ENCODE measurements at places on chromosomes 2 and 18. TPM values are rescaled to one million over a fixed set of nuclear protein-coding genes. Genes with fewer than 3 reads are reported as not detected.

C2orf72 gene
- 0.31 TPM for polyA plus RNA-seq

DNA sequence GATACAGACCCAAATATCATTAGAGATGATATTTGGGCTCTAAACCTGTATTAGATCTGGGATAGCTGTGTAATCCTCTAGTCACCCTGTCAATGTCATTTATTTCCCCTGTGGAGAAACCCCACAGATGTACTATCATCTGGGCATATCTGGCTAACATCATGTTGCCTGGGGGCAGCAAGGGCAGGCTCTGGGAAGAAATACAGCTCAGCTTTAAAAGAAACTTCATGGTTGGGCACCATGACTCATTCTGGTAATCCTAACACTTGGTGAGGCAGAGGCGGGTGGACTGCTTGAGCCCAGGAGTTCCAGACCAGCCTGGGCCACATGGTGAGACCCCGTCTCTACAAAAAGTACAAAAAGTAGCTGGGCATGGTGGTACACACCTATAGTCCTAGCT lies 282.5 kb downstream of the SLC8A1 start:
- DNase-seq: no peak

DNA sequence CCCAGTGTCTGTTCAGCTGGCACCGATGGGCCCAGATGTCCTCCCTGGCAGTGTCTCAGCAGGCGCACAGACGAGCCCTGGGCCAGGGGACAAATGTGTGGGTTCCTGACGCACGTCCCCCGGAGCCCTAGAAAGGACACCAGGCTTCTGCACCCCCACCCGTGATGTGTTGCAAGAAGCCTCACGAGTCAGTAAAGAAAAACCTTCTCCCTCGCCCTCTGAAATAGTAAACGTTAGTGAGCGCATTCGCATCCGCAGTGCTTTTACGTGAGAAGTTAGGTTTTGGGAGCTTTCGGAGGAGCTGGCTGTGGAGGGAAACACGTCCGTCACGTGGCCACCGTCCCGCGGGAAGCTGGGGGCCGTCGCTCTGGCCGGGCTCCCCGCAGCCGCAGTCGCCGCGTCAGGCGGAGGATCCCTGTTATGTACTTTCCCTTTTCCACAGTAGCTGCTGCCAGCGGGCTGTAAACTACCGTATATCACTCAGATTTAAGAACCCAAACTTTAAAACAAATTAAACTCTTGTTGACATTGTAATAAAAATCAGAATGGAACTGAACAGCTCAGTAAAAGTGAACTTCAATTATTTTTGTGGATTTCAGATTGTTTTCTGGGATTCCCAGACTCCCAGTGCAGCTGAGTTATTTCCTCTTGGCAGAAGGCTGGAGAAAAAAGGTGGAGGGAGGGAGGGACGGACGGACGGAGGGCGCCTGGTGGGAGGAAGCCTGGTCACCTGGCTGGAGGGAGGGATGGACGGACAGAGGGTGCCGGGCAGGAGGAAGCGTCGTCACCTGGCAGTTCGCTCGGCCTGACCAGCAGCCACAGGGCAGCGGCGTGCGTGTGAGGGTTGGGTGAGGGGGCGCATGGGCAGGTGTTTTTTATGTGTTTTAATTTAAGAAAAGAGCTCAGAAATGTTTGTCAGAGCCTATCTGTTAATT lies 112.1 kb downstream of the NFATC1 start:
- peak; percentile 93 for DNase-seq

PLB1 gene
- polyA plus RNA-seq: 2.4 TPM

CXCR2 gene
- polyA plus RNA-seq: 0.18 TPM

TTN gene
- polyA plus RNA-seq: 337 TPM

DNA sequence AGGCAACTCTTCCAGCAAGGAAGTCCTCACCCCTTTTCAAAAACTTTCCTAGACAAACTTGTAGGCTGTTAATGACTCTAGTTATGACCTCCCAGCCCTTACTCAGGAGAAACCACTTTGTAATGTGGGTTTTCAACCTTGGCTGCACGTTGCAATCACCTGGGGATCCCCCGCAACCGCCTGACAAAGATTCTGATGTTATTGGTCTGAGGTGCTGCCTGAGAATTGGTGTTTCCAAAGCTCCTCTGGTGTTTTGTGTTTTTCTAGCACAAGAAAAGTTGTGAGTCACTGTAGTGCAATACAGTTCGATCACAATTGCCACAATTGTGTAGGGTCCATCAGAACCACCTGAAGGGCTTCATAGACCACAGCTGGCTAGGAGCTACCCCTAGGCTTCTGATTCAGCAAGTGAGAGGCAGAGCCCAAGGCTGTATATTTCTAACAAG lies 121.6 kb downstream of the SP100 start:
- no peak for DNase-seq

RGPD3 gene
- 0.22 TPM for polyA plus RNA-seq

GRCh38 chr2:195898505-195899191 lies 170.0 kb downstream of the DNAH7 start:
- peak; percentile 84 for DNase-seq

GRCh38 chr2:12110074-12110473 lies 363.6 kb downstream of the LPIN1 start:
- peak; percentile 48 for DNase-seq

DNA sequence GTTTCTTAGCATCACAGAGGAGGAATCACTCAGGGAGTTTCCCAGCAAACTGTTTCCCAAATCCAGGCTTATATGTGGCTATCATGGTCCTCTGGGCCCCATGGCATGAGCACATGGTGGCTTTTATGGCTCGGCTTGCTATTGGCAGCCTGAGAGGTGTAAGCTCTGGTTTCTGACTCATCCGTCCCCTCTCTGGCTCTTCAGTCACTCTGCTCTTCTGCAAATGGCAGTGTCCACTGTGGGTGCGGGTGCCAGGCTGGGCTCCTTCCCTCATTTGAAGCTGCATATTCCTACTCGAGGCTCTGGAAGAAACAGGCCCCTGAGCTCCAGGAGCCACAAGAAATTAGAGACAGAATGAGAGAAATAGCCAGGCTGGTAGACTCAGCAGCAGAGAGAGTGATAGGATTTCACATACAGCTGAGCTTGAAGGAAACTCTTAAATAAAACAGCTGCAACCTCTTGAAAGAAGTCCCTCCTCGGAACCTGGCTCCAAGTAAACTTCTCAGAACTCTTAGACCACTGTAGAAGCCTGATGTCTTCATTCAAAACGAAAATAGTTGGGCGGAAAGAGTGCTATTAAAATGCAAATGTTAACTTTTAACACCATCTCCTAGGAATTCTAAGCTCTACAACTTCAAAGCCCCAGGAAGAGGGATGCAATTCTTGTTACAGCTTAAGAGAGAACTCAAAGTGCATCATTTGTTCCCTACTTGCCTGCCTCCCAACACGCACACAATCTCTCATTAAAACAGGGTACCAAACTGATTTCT lies 212.6 kb upstream of the SP5 start:
- no peak for DNase-seq

DNA sequence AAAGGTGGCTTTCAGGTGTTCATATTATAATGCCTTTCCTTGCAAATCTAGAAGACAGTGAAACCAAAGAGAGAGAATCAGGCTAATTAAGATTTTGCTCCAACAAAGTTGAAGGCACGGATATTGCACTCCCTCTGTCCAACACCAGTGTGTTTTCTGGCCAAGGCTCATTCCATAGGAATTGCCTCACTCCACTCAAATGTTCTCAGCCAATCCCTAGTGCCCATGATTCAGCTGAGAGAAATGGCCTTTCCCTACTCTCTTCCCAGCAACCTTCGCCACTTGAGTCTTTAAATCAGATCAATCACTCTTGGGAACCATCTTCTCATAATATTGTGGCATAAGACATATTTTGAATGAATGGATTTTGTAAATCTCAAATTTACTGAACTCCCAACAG lies 768.2 kb upstream of the ACVR2A start:
- no peak for DNase-seq

DNA sequence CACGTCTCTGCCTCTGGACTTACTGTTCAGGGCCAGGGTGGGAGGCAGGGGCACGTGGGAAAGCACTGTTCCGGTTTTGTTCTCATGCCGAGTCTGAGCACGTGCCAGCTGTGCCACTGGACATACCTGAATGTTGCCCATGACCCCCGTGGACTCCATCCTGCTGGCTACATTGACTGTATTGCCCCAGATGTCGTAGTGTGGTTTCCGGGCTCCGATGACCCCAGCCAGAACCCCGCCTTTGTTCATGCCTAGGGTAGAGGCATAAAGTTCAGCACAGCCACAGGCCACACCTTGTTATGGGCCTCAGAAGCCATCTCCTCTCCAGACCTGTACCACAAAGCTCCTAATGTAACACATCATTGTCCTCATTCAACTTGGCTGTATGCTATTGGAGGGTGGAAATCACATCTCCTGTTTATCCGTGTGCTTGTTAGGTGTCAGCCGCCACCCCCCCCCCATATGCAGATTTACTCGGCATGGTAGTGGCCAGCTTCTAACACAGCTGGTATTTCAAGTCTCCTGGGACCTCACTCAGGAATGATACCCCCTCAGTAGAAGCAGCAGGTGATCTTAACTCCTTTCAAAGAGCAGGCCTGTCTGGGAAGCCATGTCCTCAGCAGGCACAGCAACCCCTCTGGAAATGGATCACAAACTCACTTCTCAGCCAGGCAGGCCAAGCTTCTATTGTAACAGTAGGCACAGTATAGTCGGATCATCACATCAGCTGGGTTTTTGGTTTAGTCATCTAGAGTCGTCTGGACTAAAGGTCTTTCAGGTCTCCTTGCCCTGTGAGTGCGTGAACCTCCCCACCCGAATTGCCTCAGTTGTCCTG lies 27.6 kb downstream of the CENPO start:
- no peak for DNase-seq

DNA sequence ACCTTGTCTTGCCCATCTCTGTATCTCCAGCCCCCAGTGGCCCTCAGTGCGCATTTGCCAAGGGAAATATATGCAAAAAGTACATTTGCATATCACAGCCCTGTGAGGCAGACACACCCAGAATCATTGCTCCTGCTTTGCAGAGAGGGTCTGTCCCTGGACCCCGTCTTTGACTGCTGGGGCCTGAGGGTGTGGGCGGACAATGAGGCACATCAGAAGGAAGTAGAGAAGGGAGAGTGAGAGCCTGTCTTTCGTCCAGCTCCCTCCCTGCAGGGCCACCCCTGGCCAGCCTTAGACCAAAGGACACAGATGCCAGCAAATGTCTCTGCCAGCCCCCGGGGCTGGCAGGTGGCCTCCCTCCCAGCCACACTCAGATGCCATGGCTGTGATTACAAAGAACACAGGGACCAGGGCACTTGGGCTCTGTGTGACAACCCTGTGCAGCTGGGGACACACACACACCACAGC lies 516.2 kb upstream of the MYT1L start:
- DNase-seq: no peak

DNA sequence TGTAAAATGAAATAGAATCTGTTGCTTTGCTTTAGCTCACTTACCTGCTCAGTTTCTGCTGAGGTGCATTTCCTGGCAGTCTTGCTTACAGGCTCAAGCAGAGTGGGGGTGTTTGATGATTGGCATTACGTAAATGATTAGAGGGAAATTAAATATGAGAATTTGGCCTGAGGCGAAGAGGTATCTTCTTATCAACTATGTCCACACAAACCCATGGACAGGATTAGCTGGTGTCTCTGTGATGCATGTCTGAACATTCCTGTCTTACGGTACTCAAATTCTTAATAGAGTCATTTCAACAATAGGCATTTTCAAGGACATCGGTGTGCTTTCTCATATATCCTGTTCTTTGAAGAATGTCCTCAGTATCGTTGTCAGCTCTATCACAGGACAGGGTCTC lies 102.1 kb downstream of the PRPF40A start:
- DNase-seq: no peak

DNA sequence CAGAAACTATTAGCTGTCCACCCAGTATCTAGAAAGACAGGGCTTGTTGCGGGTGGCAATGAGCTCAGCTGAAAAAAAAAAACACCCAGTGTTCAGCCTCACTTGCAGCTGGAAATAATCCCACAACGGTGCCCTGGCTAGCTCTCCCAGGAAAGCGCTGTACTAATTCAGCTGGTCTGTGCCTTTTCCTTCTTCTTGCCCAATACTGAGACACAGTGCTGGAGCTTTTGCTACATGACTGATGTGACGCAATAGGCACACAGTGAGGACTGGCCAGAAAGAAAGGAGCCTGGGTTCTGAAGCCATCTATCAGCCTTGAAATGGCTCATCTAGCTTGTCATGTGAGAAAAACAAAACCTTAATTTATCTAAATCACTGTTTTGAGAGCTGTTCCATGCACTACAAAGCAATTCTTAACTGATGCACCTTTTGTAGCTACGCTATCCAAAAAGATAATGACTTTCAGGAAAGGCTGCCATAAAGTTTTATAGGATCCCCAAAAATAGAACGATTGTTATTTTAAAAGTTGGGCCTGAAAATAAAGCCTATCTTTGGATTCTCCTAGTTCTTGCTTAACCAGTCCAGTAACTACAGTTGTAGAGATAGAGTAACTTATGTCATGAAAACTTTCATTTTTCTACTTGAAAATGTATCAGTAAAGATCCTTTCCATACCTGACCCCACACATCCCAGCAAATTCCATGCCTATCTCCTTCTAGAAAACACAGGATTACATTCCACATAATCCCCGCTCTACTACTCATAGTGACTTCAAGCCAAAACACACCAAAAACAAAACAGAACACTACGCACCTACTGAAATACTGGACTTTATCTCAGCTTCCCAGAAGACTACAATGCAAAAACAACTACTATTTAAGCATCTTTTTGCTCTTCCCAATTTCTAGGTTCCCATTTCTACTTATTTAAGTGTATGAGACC lies 15.9 kb downstream of the KIDINS220 start:
- DNase-seq: no peak

- no peak for DNase-seq
Measured at GRCh38 chr2:131488306-131489205, 3.6 kb downstream of the MZT2A start.

- no peak for DNase-seq
Measured at GRCh38 chr18:38221476-38222100, 656.0 kb upstream of the CELF4 start.

GRCh38 chr2:47437287-47437686 lies 34.3 kb downstream of the MSH2 start:
- DNase-seq: peak; percentile 33

GRCh38 chr2:214126135-214126534 lies 284.7 kb upstream of the VWC2L start:
- DNase-seq: no peak

Data from hindlimb muscle (tissue), 1 donor.